ENCODE measurements at places on chromosomes 3 and 15.

- DNase-seq = no peak
- H3K36me3 ChIP-seq = peaks cover 59% of the 10 kb centered on the region
- peaks cover 62% of the 10 kb centered on the region for H3K4me1 ChIP-seq
- no peak overlapping the region for H3K4me3 ChIP-seq
Observed at GRCh38 chr3:37494216-37494615, 319.8 kb upstream of the LRRFIP2 start.

DNA sequence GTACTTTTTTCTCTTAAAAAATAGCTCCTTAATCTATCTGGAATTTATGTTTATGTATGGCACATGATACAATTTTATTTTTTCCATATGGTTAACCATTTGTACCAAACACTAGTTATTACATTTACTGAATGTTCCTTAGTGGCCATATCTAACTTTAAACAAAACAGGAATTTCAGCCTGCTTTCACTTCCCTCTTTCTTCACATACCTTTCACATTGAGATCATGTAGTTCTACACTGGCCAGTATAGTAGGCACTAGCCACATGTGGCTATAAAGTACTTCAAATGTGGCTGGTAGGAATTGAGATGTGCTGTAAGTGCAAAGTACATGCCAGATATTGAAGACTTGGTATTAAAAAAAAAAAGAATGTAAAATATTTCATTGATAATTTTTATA lies 4.7 kb upstream of the RYK start:
- H3K4me3 ChIP-seq = no peak overlapping the region
- no peak for DNase-seq
- H3K4me1 ChIP-seq = peaks cover 21% of the 10 kb centered on the region
- H3K36me3 ChIP-seq = no peaks in the 10 kb centered on the region

DNA sequence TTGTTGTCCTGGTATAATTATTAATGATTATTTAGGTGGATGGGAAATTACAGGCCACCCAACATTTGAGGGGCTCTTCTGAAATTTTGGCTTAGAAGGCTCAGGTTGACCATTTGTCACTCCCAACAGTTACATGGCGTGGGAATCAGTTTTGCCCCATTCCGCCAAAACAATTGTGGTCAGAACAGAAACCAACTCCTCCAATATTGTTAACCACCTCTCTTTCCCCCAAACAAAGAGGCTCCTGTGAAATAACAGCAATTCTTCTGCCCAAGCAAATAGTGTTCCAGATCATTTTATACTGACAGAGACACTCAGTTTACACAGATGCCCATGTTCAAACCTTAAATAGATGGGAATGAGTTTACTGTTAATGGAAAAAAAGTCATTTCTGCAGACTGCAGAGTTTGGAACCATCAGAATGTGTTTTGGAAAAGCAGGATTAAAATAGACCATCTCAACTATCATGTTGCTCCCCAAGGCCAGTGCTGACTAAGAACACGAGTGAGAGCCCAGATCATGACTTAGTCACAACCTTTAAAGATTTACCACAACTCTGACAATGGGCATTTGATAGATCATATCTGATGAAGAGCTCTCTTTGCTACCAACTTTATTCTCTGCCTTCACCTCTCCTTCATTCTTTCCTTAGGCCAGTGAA lies 102.1 kb downstream of the DUT start:
- H3K4me3 ChIP-seq = no peak overlapping the region
- H3K36me3 ChIP-seq = peaks cover 8% of the 10 kb centered on the region
- no peaks in the 10 kb centered on the region for H3K4me1 ChIP-seq
- DNase-seq = no peak
- H3K27ac ChIP-seq = no peak overlapping the region
- peaks cover 3% of the 10 kb centered on the region for H3K27me3 ChIP-seq

DNA sequence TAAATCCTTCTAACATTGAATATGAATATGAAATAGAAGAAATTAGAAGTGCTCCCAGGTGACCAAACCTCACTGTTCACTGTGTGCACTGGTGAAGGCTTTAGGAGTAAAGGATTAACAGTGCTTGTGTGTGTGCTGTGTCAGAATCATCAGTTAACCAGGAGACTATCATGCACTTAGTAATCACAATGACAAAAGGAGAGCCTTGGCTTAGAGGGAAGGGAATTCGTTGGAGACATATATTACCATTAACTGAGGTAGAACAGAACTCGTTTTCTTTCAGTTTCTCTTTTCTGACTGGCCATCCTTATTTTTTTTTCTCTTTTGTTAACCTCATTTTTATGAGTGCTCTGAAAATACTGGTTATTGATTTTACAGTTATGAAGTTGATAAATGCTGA lies 213.3 kb upstream of the GBE1 start:
- no peaks in the 10 kb centered on the region for H3K4me1 ChIP-seq
- DNase-seq = no peak
- peaks cover 2% of the 10 kb centered on the region for H3K27me3 ChIP-seq

DNA sequence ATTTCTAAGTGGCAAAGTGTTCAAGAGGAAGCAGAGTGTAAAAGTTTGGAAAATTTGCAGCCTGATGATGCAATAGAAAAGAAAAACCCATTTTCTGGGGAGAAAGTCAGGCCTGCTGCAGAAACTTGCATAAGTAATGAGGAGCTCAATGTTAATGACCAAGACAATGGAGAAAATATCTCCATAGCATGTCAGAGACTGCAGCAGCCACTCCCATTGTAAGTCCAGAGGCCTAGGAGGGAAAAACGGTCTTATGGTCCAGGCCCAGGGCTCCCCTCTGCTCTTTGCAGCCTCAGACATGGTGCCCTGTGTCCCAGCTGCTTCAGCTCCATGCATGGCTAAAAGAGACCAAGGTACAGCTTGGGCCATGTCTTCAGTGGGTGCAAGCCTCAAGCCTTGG lies 96.6 kb upstream of the GMNC start:
- no peak overlapping the region for H3K27ac ChIP-seq
- no peaks in the 10 kb centered on the region for H3K27me3 ChIP-seq
- no peak for DNase-seq
- no peaks in the 10 kb centered on the region for H3K4me1 ChIP-seq
- no peaks in the 10 kb centered on the region for H3K36me3 ChIP-seq

DNA sequence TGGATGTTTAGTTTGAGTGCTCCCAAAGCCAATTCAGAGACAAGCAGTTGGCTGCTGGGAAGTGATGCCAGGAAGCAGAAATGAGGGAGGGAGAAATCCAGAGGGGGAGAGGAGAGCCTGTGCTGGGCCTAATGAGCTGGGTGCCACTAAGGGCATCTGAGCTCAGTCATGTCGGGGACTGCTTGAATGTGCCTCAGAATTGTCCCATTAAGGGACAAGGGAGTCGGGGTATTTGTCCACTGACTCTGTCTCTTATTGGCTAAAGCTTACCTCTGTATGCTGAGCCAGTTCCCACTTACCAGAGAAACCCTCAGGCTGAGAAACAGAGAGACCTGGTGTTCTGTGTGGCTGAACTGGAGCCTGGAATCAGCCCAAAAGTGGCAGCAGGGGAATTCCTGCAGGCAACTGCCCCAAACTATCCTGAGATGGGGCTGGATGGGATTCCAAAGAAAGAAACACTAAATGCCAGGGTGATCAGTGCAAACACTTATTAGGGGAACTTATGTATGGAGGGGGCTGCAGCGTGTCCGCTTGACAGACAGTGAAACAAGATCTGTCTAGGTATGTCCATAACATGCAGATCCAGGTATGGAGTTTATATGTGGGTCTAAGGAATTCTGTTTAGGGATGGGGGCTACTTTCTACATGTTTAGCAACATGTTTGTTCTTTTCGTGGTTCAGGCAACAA lies 48.6 kb downstream of the NR1D2 start:
- no peaks in the 10 kb centered on the region for H3K36me3 ChIP-seq
- DNase-seq = no peak

DNA sequence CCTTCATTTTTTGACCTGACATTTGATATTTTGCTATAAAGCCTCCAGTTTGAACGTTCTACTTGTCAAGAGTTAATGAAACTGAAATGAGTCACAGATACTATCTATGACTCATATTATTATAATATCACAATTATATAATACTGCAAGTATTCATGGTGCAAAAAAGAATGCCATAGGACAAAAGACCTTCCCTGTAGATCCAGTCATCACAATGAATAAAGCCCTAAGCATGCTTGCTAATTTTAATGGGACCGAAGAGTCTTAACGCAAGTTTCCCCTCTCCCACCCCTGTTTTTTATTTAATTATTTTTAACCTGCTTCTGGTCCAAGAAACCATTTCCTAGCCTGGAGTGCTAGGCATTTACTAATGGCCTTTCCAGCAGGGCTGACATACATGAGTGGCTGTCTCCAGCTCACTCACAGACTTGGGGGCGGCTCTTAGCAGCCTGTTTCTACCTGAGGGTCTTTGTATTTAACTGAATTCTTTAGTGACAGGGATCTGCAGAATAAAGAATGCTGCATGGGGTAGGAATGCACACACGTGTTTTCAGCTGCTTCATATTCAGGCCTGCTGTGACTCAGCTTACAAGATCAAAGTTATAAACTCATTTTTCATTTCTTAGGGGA lies 61.2 kb downstream of the THBS1 start:
- no peaks in the 10 kb centered on the region for H3K4me1 ChIP-seq
- DNase-seq = no peak

GRCh38 chr3:24400015-24400414 lies 94.6 kb downstream of the THRB start:
- no peaks in the 10 kb centered on the region for H3K27me3 ChIP-seq
- no peak overlapping the region for H3K27ac ChIP-seq
- H3K4me1 ChIP-seq = no peaks in the 10 kb centered on the region
- no peak overlapping the region for H3K4me3 ChIP-seq

DNA sequence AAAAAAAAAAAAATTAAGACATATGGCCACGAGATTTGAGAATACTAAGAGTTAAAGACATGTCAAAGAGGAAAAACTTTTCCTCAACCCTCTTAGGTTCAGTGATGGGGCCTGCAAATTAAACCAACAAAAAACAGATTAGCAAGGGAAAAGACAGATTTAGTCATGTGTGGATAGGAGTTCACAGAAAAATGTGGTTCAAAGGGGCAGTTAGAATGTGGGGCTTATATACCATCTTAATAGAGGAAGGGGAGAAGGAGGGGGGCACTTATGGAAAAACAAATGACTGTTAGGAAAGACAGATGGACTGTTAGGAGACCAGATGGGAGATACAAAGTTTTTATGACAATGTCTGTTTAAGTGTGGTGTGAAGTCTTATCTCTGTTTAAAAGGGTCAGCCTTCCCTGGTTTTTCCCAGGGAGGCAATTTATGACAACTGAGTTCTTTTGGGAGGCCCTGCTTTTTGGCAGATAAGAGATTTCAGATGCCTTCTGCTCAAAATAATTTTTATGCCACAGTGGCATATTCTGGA lies 68.7 kb upstream of the FURIN start:
- peaks cover 2% of the 10 kb centered on the region for H3K27me3 ChIP-seq
- H3K4me3 ChIP-seq = no peak overlapping the region

- peaks cover 8% of the 10 kb centered on the region for H3K36me3 ChIP-seq
- no peak for DNase-seq
- H3K27ac ChIP-seq = no peak overlapping the region
- no peak overlapping the region for H3K4me3 ChIP-seq
Observed at GRCh38 chr15:64185146-64185911, 22.5 kb upstream of the PPIB start.

DNA sequence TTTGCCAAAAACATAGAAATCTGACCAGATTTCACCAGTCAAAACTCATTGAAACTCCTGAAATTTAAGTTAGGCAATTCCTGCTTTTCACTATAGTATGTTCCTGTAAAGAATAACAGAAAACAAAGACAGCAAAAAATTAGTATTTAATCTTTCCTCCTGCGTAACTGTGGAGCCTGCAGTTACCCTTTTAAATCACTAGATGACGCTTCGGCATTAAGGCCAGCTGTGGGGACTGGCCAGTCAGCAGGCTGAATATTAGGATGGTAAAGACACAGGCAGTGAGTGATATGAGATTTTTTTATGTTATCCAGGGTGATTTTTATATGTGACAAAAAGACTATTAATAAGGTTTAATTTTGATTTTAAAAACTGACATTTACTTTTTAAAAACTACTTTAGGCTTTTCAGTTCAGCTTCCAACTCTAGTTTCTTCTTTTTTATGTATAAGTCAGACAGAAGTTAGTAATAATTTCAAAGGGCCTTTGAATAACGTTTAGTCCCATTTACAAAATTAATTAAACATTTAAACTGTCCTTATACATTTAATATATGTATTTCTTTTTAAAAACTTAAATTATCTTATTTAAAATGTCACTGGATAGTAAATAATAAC lies 165.1 kb downstream of the PPM1L start:
- no peaks in the 10 kb centered on the region for H3K4me1 ChIP-seq
- no peaks in the 10 kb centered on the region for H3K36me3 ChIP-seq
- DNase-seq = peak; percentile 33

DNA sequence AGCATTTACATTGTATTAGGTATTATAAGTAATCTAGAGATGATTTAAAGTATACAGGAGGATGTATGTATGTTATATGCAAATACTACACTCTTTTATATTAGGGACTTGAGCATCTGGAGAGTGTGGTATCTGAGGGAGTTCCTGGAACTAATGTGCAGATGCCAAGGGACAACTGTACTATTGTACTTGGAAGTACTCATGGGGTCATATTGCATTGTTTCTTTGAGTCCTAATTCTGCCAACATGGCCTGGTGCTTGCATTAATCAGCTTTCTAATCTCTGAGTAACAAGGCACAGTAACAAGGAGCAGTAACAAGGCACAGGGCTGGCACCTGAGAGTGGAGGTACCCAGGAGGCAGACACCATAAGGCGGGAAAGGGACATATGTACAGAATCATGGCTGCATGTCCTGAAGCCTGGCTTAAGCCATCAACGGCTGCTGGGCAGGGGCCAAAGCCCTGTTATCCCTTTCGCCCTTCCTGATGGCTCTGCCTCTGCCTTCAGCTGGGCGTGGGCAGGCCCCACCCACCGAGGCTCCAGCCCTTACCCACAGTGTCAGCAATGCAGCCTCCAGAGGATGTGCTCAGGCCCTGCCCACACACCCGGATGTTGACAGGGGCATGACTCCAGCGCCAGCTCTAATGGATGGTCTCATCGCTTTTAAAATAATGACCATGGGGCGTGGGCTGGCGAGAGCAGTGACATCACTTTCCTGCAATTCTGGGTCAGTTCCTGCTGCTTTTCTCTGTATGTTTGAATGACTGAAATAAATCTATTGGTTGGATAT lies 22.9 kb downstream of the CEMIP start:
- H3K4me3 ChIP-seq = no peak overlapping the region
- no peaks in the 10 kb centered on the region for H3K36me3 ChIP-seq
- no peak for DNase-seq
- no peak overlapping the region for H3K27ac ChIP-seq

DNA sequence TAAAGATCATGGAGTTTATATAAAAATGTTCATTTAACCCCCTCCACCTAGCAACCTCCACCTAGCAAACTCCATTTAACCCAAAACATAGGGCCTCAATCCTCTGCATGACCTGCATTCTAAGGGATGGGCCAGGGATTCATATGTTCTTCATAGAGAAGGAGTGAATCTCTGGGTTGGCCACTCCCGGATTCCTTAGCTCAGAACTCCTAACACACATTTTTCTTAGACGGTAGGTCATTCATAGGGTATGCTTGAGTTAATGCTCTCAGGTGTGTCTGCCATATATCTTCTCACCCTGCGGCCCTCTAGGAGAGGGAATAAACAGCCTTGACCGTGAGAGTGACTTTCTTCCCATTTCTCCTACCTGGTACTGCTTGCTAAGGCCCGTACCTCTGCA lies 102.0 kb upstream of the IGSF10 start:
- no peak overlapping the region for H3K27ac ChIP-seq
- no peaks in the 10 kb centered on the region for H3K27me3 ChIP-seq
- H3K4me3 ChIP-seq = no peak overlapping the region
- no peak for DNase-seq
- H3K4me1 ChIP-seq = peaks cover 16% of the 10 kb centered on the region
- H3K36me3 ChIP-seq = no peaks in the 10 kb centered on the region

- H3K27ac ChIP-seq = no peak overlapping the region
- peaks cover 2% of the 10 kb centered on the region for H3K27me3 ChIP-seq
- no peak for DNase-seq
Observed at GRCh38 chr3:69524816-69525215, 138.9 kb upstream of the FRMD4B start.

All from endothelial cell (in vitro differentiated cells).